ENCODE measurements at places on chromosomes 5 and 9.

- DNase-seq: no peak
These were observed 1505.2 kb upstream of the CDH9 start for GRCh38 chr5:28543473-28544098.

GRCh38 chr5:179385914-179386313 lies 40.7 kb upstream of the ADAMTS2 start:
- DNase-seq: no peak

DNA sequence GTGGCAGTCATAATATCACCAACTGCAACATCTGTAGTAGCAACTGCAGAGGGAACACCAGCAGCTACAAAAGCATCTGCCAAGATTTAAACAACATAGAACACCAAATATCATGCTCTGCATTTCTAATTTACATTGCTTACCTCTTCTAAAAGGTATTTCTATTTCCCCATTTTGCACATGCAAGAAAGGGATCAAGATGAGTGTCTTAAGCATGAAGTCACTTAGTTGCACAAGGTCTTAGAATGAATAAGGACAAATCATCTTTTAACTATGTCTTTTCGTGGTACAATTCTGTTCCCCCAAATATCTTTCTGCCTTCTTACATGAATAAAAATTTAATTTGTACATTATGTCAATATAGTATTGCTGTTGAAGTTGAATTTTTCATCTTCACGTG lies 1746.4 kb downstream of the EFNA5 start:
- DNase-seq: no peak

DNA sequence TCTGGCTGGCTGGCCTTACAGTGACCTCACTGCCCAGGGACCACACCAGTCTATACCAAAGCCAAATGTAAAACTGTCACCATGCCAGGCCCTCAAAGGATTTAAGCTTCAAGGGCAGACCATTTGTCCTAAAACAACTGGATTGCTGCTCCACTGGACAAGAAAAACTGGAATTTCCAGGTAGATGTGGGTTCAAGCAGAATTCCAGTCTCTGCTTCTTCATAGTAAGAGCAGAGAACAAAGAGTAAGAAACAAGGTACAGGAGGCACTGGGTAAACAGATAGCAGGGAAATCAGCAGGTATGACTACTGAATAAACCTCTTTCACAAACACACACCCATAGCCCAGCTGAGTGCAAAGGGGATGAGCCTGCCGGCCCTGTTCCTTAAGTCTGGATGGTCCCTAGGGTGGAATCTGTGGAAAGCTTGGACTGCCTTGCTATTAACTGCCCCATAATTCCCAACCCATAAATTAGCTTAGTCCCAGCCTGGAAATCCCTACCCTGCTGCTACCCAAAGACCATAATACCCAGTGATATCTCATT lies 5.5 kb downstream of the B4GALT1 start:
- DNase-seq: no peak

DNA sequence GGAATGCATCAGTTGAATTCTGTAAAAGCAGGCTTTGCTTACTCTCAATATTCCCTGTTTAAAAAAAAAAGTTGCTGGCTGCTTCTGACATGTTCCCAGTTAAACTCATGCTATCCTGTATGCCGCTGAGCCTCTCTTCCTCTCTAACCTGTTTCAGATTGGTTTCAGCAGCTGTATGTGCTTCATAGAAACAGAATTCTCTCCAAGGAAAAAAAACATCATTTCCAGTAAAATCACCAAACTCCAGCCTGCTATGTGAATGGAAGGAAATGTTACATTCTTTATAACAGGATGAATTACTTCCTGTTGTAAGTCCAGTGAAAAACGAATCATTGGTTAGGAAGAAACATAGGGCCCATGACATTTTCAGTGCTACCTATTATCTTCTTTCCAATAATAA lies 25.7 kb upstream of the KCNV2 start:
- DNase-seq: no peak

DNA sequence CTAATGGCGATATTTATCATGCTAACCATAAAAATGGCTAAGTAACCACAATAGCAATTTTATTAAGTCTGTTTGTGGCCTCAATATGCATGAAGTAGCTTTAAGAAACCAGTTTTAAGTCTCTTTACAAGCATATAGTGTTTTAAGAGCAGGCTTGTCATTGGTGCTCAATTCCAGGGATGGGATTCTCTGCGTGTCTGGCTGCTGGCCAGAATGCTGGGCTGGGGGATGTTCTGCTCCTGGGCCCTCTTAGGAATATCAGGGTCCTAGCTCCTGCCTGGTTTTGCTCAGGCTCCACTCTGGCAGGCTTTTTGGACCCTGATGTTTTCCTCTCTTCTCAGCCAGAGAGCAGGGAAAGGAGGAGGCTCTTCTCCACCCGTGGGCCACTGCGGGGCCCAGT lies 127.2 kb downstream of the PDE8B start:
- DNase-seq: no peak

DNA sequence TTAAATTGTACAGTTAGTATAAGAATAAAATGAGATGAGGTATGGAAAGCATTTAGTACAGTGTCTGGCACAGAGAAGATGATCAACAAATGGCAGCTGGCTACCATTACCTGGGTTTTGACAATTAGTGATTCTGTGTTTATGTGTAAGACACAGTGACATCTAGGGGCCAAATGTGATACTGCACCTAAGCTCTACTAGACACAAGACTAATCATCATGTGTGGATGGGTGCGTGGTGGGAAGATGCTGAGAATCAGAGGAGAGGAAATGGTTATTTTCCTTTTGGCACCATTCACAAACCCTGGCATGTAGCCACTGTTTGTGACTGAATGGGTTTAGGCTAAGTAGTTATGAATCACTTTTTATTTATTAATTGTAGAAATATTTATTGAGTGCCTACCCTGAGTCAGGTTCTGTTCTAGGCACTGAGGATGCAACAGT lies 109.8 kb upstream of the TBC1D2 start:
- peak; percentile 58 for DNase-seq

DNA sequence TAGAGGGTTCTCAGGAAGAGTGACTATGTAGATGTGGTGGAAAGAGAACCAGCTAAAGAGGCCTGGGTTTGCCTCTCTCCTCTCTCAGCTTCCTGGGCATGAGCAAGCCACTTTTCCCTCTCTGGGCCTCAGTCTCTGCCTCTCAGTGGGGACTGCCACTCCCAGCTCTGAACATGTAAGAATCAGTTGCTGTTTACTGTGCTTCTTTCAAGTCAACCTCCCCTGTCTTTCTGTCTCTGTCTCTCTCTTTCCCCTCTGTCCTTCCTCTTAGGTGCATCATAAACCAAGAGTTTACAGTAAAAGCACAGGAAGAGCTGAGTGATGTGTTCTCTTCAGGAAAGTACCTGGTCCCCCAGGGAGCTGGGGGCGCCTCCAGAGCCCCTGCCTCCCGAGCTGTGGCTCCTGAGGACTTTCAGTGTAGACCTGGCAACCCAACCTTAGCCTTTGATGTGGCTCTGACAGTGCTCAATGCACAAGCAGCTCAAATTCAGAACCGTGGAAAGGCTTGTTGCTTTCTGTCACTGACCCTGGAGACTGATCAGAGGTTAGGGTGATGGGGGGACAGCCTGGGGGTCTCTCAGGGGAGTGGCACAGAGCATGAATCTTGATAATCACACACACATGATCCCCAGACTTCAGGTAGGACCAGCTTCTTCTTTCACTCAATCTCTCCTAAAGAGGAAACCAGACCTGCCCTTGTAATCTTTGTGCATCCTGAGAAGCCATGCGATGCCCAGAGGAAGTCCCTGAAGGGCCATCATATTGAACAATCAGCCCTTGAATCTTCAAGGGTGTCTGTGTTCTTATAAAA lies 59.4 kb upstream of the TNFSF8 start:
- no peak for DNase-seq

GRCh38 chr5:59139695-59140094 lies 556.8 kb downstream of the RAB3C start:
- DNase-seq: no peak

All from suppressor macrophage treated with lipopolysaccharide for 1 hour (primary cell).